ENCODE measurements at places on chromosomes 1 and 21.

DNA sequence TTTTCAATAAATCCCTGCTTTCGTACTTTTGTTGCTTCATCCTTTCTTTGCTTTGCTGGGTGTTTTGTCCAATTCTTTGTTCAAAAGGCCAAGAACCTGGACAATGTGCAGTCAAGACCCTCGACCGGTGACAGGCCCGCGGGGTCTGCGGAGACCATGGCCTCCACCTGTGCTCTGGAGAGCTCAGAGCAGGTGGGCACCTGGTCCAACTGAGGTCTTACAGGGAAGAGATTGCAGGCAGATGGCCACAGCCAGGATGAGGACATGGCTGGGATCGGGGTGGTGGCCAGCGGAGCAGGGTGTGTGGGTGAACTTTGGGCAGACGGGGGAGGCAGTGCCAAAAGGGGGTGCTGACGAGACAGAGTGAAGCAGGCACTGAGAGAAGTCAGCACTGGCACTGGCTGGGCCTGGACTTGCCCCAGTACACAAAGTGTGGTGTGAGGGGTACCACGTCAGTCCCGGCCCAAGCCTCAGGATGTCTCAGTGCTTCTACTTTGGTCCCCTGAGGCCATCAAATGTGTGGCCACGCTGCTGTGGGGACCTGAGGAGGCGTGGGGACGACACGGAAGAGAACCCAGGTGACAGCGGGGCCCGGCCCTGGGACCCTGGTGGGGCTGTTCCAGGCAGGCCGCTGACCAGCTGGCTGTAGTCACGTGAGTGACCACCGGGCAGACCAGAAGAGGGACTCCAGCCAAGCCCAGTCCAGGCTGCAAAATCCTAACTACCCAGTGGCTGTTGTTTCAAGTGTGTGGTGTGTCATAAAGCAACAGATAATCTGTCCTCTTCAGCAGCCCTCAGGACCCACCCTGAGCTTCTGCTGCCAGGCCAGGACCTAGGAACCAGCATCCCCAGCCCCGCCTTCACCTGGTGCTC, 10.4 kb upstream of the CCDC27 start:
- DNase-seq, result no peak

DNA sequence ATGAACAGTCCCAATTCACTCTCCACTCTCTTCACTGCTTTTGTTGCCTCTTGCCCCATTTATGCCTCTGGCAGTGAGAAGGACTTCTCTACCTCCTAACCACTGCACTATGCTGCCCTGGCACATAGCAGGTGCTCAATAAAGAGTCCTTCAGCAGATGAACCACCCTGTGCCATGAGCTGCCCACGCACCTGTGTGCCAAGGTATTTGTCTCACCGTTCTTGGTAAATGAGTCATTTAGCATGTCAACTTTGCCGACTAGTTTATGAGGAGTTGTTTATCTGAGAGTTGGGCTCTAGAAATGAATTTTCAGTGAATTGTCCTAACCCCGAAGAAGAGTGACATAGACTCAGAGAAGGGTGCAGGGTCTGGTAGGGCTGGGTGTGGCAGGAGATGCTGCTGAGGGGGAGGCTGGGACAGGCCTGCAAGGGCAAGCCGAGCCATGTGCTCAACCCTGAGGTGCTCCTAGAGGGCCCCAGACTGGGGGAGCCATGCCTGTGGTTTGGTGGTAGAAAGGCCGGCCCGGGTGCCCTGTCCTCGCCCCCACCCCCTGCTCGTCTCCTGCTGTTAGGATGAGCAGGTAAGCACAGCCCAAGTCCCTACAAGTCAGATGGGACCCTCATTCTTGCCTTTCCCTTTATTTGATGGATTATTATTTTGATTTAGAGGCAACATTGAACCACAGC, 654.5 kb downstream of the MATN1 start:
- DNase-seq, result no peak

DNA sequence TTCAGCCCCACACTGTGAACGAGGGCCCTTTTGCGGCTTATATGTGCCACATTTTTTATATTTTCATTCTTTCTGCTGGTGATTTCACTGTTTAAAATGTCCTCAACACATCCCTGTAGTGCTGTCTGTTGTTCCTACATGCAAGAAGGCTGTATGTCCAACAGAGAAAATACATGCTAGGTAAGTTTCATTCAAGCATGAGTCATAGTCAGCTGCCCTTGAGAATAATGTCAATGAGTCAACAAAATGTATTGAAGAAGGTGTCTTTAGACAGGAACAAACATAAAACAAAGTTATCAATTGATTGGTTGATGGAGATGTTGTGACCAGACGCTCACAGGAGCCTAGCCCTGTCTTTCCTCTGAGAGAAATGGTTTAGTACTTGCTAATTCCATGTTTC, 553.4 kb downstream of the PLPP3 start:
- no peak for DNase-seq

DNA sequence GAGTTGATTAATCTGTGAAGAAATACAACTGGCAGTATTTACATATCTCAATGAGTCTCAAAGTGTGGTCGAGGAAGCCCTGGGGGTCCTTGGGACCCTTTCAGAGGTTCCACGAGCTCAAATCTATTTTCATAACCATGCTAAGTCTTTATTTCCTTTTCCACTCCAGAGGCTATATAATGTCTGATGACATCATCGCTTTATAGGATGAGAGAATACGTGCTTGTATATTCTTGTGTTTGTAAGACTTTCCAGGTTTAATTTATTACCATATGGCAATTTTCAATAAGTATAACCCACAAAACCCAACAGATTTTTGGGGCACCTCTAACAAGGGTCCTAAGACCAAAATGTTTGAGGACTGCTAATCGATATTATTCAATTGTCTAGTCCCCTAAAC, 1.4 kb upstream of the SLC19A2 start:
- no peak for DNase-seq

- DNase-seq, result no peak
These were observed 105.1 kb downstream of the LRIG2 start for GRCh38 chr1:113178106-113178505.

DNA sequence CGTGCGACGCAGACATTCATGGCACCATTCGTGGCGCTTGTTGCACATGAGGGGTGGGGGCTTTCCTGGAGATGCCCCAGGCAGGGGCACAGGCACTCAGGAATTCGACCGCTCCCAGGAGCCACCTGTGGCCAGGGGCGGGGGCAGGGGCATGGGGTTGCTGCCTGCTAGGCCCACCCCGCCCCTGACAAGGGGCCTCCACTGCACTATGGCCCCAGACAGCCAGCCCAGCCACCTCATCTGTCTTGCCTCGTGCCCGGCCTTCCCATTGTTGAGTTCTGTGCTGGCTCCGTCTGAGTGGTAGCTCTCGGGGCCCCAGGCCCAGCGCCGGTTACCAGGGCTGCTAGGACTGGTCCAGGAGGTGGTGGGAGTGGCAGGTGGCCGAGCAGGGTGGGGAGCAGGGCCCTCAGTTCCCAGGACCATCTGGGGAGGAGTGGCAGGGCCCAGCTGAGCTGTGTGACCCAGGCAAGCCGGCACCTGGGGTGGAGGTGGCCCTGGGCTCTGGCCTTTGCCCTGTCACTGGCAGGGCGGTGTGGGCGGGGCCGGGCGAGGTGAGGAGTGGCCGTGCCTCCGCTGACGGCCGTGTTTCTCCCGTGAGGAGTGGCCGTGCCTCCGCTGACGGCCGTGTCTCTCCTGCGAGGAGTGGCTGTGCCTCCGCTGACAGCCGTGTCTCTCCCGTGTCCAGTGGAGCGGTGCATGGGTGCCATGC, 1.9 kb downstream of the PLCH2 start:
- no peak for DNase-seq

DNA sequence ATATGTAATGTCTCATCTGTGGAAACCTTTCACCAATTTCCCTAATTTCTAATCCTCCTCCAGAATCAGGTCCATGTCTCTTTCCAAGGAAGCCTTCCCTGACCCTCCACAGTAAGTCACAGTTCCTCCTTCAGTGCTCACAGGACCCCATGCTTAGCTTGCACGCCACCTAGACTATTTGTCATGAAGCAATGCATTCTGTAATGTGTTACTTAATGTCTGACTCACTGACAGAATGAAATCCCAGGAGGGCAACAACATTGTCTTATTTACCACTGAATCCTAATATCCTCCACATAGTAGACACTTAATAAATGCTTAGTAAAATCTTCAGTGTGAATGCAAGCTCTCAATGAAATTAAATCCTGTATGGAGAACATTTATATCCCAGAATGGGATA, 245.9 kb upstream of the PLD5 start:
- no peak for DNase-seq

DNA sequence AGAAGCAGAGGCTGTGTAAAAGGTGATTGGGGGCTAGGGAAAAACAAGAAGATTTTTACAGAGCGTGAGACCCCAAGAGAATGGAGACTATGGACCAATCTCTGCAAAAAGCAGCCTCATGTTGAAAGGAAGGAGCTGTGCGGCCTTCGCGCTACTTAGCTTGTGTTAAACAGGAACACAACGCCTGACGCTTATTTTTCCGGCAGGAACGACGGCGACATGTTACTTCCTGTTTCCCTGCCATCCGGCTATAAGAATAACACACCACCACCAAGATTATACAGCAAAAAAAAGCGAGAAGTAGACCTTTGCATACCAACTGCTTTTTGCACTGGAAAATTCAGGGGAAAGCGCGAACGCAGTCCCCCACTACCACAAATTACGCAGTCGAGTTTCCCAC, 272.7 kb downstream of the FAM72C start:
- peak; percentile 12 for DNase-seq

DNA sequence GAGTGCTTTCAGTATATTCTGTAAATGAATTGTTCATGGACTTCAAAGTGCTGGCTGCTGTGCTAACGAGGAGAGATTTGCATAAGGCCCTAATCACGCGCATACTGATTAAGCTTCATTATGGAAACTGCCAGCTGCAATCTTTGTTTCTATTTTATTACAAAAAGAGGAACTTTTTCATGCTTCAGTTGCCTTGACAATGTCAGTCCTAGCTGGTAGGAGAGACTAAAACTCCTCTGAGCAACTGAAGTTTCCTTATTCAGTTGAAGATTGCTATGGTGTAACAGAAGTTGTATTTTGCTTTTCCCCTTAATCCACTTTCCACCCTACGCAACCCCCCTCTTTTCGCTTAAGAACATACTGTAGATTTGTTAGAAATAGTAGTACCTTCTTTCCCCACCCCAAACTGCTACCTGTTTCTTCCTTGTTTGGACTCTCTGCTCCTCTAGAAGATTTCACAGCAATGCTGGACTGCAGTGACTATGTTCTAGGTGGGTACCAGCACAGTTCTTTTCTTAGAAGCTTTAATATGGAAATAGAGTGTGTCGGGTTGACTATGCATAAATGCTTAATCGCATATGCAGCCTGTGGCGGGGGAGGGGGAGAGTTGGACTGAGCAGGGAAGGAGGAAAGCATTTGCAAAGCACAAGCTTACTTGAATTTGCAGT, 108.3 kb downstream of the POU2F1 start:
- peak; percentile 44 for DNase-seq

DNA sequence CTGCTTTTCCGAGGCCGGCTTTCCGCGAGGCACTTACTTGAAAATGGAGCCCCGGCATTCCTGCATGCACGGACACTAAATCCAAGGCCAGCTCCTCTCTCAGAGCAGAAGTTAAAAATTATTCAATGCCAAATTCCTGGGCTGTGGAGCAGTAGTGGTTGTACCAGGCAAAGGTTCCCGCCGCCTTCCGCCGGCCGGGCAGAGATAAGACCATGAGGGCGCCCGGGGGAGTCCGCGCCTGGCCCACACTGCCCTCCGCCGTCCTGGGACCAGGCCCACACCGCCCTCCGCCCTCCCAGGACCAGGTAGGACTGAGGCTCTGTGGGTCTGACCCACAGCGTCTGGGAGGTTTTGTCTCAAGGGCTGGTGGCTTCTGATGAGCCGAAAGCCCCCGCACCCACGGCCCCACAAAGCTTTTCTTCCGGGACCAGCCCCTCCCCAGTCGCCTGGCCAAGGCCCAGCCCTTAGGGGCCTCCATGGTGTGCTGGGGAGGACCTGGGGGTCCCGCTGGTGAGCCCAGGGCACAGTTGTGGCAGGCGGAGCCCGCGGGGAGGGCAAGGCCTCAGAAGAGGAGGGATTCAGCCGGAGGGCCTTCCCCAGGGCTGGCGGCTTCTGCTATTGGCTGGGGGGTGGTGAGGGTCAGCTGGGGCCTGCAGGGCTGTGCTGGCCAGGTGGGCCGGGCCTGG, 12.7 kb upstream of the C1orf159 start:
- DNase-seq, result no peak

GRCh38 chr1:45033356-45033755, 21.3 kb downstream of the UROD start:
- DNase-seq, result no peak

- DNase-seq, result peak; percentile 7
These were observed 30.6 kb upstream of the MCOLN3 start for GRCh38 chr1:85078903-85079302.

- no peak for DNase-seq
These were observed 147.6 kb downstream of the IFI44 start for GRCh38 chr1:78797108-78797781.

- no peak for DNase-seq
These were observed 23.3 kb upstream of the PADI6 start for GRCh38 chr1:17348593-17349234.

DNA sequence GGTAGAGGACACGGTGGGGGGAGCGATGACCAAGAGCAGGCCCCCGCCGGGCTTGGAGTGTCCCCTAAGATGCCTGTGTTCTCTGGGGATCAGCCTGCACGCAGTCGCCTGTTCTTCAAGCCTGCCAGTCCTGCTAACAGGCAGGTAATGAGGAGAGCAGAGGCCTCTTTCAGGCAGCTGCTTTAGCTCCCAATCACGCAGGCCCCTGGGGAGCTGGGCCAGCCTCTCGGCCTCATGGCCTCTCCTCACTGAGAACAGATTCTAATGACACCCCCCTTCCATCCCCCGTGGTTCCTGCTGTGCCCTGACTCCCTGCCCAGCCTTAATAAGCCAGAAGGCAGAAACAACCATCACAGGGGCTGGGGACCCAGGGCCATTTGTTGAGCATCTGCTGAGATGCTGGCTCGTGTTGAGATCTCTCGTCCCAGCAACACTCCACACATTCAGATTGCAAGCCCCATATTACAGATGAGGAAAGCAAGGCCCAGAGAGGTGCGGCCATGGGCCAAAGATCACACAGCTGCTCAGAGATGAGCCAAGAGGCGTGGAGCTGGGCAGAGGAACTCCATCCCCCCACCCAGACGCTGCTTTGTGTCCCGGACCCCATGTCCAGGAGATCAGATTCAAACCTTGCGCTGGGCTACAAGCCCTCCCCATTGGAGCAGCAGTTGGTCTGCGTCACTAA, 71.6 kb upstream of the CASZ1 start:
- DNase-seq, result peak; percentile 19

DNA sequence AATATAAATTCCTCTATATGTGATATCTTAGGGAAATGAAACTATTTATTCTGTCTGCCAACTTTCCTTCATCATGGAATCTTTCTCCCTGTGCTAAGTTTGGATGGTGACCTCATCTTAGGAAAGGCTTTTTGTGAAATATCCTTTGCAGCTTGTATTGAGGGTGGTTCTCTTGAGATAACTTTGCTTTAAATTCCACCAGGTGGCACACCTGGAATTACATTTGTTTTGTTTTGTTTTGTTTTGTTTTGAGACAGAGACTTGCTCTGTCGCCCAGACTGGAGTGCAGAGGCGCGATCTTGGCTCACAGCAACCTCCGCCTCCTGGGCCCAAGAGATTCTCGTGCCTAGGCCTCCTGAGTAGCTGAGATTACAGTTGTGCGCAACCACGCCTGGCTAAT, 7.6 kb upstream of the CD1A start:
- DNase-seq, result no peak
